NCI-H524 (cell line): ENCODE measurements at places on chromosomes 6 and 20.

DNA sequence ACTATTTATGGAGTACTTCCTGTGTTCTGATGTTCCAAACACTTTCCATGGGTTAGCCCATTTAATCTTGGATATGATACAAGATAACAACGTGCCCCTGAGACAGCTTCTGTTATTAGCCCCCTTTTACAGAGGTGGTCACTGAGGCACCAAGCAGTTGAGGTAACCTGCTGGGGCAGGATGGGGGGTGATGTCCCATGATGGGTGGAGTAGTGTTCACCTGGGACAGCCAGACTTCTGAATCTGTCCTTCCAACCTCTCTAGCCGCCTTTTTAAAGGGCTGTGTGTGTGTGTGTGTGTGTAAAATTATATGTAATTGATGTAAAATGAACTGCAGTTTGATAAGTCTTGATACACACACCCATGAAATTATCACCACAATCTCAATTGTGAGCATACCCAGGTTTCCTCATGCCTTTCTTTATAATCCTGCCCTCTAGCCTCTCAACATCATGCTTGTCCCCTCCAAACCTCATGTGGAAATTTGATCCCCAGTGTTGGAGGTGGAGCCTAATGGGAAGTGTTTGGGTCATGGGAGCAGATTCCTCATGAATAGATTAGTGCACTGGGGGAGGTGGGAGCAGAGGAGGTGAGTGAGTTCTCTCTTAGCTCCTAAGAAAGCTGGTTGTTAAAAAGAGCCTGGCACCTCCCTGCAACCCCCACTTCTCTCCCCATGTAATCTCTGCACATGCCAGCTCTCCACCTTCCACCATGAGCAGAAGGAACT, 39.2 kb downstream of the PLAGL2 start:
- peak; percentile 57 for DNase-seq

GRCh38 chr20:61692479-61692878, 373.2 kb downstream of the TAF4 start:
- DNase-seq: no peak

- DNase-seq: no peak
These were observed 45.8 kb downstream of the NR2E1 start for GRCh38 chr6:108211671-108212070.

- no peak for DNase-seq
These were observed 12.1 kb upstream of the AHCY start for GRCh38 chr20:34315236-34315635.

GRCh38 chr6:118724211-118724610, 72.8 kb upstream of the CEP85L start:
- no peak for DNase-seq

DNA sequence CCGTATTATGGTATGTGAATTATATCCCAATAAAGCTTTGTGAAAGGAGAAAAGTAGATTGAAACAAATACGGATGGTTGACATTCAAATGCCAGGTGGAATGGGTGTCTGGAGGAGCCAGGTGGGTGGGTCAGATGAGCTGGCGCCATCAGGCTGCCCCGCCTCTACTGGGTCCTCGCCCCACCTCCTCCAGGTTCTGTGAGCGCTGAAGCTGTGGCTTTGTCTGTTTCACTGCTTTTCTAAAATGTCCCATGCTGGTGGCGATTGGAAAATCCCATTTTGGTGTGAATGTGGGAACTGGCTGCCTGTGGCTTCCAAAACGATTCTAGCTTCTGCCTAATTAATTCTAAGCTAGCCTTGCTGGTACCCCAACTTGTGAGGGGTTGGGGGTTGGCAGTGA, 16.5 kb downstream of the DUSP22 start:
- DNase-seq: no peak

GRCh38 chr20:10658051-10658823, 15.6 kb downstream of the JAG1 start:
- peak; percentile 41 for DNase-seq

DNA sequence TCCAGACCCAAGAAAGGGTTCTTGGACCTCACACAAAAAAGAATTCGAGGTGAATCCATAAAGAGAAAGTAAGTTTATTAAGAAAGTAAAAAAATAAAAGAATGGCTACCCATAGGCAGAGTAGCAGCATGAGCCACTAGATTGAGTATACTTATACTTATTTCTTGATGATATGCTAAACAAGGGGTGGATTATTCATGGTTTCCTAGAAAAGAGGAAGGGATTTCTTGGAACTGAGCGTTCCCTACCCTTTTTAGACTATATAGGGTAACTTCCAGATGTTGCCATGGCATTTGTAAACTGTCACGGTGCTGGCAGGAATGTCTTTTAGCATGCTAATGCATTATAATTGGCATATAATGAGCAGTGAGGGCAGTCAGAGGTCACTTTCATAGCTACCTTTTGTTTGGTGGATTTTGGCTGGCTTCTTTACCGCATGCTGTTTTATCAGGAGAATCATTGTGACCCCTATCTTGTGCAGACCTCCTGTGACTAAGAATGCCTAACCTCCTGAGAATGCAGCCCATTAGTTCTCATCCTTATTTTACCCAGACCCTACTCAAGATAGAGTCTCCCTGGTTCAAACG, 44.3 kb downstream of the TENT5A start:
- no peak for DNase-seq

DNA sequence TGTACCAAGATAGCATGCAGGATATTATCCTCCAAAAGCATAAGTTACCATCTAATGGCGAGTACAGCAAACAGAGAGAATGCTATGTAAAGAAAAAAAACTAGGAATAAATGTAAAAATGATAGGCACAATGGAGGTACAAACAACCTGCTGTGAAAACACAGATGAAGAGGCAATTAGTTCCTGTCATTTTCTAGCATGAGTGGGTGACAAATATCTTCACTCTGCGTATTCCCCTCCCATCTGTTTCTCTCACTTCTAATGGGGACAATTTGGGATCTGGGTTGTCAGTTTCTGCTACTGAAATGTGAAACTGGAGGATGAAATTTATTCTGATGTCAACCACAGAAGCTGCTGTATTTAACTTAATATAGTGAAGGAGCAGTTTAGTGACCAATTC, 11.7 kb upstream of the PTPRK start:
- peak; percentile 64 for DNase-seq

DNA sequence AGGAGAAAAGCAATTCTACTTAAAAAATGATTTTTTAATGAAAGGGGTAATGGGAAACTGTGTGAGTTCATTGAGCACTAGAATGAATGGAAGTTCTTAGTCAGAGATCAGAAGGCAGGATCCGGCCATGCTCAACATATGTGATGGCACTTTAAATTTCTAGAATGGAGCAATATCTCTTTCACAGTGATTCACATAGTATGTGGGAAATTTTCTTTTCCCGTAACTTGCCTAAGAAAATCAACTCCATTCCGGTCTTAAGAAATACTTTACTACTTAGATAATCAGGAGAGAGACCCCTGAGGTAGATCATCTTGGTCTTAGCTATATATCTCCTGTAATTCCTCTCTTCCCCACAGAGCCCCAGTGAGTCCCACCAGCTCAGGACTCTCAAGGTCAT, 131.8 kb downstream of the SCML4 start:
- DNase-seq: no peak

GRCh38 chr6:82372656-82373055, 9.0 kb downstream of the TPBG start:
- DNase-seq: no peak

GRCh38 chr6:89368999-89369398, 16.5 kb upstream of the UBE2J1 start:
- DNase-seq: no peak

GRCh38 chr20:40506537-40506939, 182.5 kb downstream of the MAFB start:
- DNase-seq: no peak

DNA sequence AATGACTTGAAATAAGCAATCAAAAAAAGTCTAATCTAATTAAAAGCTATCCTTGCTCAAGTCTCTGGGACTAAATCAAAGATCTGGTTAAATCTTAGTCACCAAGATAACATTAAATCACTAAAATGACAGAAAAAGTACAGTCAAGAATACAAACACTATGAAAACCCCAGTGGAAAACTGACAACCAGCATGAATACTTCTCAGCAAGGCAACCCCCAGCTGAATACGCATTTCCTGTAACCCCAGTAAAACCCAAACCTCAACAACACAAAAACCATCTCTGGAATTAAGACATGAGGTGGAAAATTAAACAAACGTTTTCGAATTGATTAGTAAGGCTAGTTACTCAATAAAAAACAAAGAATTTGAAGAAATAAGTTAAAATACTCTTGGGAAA, 23.7 kb upstream of the ZC3H12D start:
- no peak for DNase-seq

- DNase-seq: no peak
These were observed 153.5 kb upstream of the SCGN start for GRCh38 chr6:25498505-25498904.

DNA sequence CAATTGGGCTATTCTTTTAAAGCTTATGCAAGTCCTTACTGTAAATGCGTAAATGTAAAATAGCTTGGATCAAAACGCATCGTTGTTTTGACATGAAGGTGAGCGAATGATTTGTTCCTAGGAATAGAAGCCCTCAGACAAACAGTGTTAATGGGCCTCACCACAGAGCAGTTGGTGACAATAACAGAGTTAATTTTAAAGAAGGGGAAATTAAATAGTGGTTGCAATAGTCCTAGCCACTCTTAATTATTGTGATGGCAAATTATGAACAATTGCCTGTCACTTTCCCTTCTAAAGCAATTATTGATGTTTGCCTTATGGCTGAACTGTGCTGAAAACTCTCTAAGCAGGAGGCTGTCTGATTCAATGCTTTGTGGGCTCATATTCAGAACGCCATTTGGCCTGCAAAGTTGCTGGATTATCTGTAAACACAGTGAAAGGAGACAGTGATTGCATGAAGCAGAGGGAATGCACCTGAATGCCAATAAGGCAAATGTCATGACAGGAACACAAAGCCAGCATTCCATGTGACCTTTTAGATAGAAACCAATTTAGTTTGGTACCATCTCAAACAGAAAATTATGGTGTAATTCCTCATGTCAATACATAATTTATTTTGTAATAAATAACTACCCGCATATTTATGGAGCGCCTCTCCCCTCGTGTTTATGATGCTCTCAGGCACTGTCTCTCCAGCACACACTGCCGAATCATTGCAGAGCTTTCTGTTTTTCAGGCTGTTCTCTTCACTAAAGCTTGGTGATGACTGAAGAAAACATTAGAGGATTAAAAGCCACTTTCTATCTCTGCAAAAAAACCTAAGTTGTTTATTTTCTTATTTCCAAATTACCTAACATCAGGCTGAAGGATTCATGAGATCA, 387.5 kb downstream of the HACE1 start:
- DNase-seq: no peak

GRCh38 chr20:2264118-2264517, 31.7 kb upstream of the TGM3 start:
- DNase-seq: no peak

DNA sequence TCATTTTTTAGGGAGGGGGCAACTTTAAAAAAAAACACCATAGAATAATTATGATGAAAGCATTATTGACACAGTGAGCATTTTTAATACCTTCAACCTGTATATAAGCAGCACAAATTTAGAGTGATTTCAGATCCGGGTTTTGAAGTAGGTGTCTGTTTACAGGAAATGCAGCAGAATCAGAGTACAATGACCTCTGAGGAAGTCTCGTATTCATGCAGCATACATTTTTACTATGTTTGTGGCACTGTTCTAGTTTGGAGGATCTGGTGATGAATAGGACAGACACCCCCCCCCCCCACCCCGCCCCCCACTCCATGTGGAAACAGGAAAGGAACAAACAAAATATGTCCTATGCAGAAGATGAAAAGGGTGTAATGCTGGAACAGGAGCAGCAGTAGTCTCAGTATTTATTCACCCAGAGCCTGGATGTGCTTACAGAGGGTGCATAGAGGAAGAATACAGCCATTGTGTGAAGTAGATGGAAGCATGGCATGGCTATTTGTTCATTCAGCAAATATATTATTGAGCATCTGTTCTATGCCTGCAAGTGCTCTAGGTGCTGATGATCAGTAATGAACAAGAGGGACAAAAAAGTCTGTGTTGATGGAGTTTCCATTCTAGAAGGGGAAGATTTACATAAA, 19.7 kb downstream of the VAPB start:
- DNase-seq: no peak

DNA sequence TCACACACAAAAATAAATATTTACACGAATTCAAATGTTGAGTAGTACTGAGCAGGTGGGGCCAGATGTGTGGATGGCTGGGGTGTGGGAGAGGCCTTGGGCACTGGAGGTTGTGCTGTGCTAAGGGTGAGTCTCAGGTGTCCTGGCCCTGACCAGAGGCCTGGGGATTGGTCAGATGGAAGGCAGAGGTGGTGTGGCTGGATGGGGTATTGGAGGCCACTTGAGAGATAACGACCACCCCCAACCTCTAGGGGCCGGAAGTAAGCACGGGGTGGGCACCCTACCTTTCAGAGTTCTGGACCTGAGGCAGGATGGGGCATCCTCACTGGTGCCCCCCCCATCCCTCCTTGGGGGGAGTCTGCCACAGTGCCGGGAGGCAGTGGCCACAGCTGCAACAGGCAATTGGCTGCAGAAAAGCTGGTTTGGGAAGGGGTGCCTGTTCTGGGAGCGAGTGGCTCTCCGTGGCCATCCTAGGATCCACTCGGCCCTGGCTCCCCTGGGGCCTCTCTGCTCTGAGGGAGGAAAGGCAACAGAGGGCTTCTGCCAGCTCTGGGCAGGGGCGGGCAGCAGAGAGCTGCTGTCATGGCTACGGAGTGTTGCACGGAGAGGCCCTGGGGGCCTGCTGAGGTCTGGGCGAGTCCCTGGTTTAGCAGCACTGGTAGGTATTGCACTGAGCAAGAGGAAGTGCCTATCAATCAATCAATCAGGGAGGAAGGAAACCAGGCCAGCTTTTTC, 87.6 kb downstream of the ASXL1 start:
- DNase-seq: no peak

DNA sequence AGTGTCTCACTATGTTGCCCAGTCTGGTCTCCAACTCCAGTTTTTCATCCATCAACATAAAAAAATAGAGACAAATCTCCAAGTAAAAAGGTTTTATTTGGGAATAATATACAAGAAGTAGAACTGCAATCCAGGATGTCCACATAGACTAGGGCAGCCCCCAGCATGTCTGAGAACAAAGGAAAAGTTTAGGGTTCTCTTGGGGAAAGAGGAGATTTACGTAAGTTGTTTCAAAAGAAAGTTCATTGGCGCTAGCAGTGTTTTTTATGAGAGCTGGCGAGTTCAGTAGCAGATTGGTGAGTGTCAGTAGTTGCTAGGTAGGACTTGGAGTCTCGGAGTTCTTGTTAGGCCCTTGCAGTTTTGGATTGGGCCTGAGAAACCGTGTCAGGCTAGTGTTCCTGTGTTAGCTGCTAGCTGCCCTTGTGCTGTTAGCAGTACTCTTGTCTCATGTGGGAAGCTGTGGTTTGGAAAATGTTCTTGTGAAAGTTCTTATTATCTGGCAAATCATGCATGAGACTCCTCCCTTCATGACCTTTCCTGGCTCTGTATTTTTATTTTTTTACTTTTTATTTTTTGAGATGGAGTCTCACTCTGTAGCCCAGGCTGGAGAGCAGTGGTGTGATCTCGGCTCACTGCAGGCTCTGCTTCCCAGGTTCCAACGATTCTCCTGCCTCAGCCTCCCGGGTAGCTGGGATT, 24.7 kb downstream of the TTLL9 start:
- DNase-seq: no peak
